Progenitor cell of endocrine pancreas (in vitro differentiated cells): ENCODE measurements at places on chromosomes 16 and 17.

GRCh38 chr16:68350813-68351350 lies 40.1 kb downstream of the PRMT7 start:
- no peak for DNase-seq
- H3K36me3 ChIP-seq = peaks cover 12% of the 10 kb centered on the region
- H3K4me3 ChIP-seq = no peak overlapping the region
- H3K27ac ChIP-seq = no peak overlapping the region
- no peaks in the 10 kb centered on the region for H3K27me3 ChIP-seq

DNA sequence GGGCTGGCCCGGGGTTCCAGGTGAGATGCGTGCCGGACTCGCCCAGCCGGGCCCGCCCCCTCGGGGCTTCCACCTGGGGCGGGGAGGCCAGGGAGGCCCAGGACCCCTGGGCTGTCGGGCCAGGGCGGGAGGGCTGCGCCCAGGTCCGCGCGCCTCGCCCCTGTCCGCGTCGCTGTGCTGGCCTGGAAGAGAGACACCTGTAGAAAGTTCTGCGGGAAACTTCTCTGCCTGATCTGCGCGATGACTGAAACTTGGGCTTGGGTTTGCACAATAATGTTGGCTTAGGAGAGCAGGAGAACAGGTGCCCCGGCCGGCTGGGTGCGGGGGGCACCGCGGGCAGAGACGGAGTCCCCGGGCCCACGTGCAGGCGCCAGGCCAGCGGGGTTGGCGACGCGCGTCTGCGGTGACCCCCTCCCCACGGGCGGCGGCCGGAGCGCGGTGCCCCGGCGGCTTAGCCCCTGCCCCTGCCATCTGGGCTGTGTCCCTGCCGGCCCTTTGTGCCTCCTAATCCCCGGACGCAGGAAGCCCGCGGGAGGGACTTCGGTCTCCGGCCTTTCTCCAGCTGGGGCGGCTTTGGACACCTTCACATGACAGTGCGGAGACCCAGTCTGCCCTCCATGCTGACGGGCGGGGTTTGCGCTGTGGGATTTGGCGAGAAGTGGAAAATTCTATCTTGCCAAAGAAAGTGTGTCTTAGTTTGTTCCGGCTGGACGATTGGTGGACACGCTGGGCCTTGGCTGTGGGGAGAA lies 483 bp downstream of the LLGL2 start:
- H3K27me3 ChIP-seq = no peaks in the 10 kb centered on the region
- no peak for DNase-seq

DNA sequence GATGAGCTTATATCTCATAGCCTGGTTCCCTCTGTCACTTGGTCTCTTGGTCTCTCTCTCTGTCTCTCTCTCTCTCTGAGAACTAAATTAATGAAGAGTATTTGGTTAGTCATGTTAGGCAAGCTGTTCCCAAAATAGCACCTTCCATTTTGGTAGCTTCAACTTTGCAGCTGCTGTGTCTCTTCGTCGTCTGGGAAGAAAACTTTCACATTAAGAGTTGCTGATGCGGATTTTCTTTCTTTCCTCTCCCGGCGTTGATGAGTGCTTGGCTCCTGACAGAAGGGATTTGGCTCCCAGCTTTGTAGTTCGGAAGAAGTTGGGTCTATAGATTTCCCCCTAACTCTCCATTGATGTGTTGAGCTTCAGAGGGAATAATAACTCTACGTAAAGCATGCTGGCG lies at the start of gene RBFOX1:
Gene RBFOX1, plus strand, starts transcription at position 235 of the 400 bp plus-strand sequence.
- no peaks in the 10 kb centered on the region for H3K27me3 ChIP-seq
- H3K4me1 ChIP-seq = peaks cover 56% of the 10 kb centered on the region
- DNase-seq = no peak

GRCh38 chr17:65697661-65698060 lies 136.2 kb upstream of the AXIN2 start:
- peaks cover 2% of the 10 kb centered on the region for H3K36me3 ChIP-seq
- no peak overlapping the region for H3K4me3 ChIP-seq
- H3K27me3 ChIP-seq = peaks cover 3% of the 10 kb centered on the region
- no peak overlapping the region for H3K27ac ChIP-seq
- DNase-seq = no peak

GRCh38 chr16:86631444-86631843 lies 53.1 kb downstream of the FOXL1 start:
- H3K36me3 ChIP-seq = no peaks in the 10 kb centered on the region
- no peak overlapping the region for H3K27ac ChIP-seq
- peaks cover 16% of the 10 kb centered on the region for H3K4me1 ChIP-seq
